Transverse colon (tissue), 4 donors: ENCODE measurements at places on chromosomes 1 and 21.

GRCh38 chr1:159751031-159751430, 29.7 kb upstream of the DUSP23 start:
- no peak for DNase-seq

DNA sequence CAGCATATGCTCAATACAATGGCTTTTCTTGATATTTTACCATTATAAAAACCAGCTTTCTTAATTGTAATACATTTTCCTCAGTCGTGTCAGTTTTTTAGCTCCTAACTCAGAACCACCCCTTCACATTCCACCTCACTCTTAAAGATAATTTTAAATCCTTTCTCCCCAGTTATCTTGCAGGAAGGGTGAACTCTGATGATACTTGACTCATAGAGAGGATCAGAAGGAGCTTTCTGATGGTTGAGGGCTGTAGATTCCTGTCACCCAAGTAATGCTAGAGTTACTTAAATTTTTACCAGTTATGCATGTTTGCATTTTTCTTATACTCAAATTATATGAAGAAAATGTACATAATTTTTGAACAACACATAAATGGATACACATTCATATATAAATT, 233.7 kb downstream of the NCAM2 start:
- no peak for DNase-seq

DNA sequence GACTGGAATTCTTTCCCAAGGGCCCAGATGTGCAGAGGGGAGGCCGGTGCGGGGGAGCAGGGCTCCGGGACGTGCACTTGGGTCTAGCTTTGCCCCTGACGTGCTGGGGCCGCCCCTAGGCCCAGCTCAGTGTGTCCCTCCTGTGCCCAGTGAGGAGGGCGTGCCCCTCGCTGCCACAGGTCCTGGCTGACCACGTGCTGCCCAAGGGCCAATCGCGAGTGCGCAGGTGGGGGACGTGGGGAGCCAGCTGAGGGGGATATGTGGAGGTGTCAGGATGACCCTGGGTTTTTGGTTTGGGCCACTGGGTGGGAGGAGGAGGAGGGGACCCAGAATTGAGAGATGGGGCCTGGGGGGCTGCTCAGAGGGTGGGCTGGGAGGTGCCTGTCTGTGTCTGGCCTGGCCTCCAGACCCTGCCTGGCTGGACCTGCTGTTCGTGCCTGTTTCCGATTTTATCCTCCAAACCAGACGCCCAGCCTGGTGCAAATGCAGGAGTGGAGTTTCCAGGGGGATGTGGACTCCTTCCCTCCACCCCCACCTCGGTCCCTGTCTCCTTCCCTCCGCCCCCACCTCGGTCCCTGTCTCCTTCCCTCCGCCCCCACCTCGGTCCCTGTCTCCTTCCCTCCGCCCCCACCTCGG, 6.1 kb upstream of the RNF223 start:
- DNase-seq = peak; percentile 67

- peak; percentile 4 for DNase-seq
Observed at GRCh38 chr1:228281631-228282328, 73.9 kb downstream of the OBSCN start.

DNA sequence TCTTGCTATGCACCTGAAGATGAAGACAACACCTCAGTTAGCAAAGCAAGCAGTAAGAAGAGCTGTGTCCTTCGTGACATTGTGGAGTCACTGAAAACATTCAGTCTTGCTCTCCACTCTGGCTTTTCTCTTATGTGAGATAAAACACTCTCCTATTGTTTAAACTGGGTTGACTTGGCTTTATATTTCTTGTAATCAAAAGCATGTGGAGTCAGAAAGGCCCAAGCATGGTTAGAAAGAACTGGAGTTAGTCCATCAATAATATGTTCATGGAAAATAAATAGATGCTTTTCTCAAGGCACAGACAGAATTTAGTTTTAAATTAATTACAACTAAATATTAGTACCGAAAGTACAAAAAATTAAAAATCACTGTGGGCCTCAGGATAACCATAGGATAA, 61.7 kb downstream of the UBE2U start:
- DNase-seq = no peak

DNA sequence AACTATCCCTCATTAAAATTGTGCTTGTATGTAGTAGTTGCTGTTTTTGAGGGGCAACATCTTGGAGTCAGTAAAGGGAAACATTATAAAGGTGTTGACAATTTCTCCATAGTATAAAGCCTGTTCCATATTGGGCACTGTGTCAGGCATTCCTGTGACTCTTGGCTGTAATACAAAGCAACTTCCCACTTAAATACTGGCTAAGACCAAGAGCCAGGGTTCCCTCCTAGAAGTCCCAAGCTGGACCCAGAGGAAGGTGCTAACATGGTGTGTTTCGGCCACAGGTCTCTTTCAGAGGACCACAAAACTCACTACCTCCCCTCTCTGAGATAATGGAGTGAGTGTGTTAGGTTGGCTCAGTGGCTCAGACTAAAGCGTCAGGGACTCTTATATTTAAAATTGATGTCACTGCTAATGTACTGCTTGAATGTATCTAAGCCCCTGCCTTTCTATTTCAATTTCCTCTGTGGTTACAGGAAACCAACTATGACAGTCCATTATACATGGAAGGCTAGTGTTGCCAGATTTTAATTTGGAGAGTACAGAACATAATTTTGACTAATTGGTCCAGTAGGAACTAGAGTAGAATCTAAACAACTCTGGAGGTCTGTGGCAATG, 74.7 kb upstream of the RGL1 start:
- DNase-seq = no peak

DNA sequence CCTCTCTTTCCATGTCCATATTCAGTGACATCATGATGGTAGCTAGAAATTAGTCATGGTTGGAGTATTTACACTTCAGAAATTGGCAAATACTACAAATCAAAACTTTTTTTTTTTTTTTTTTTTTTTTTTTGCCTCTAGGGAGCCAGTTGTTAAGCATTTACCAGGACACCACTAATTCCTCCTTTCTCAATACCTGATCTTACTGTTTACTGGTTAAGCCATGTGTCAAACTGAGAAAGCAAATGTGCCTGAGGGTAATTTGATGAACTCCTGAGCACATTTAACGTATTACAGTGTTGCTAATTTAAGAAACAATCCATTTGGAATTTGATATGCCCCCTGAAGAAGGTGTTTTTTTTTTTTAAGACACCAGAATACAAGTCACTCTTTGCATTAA, 94.4 kb downstream of the DNM3 start:
- DNase-seq = no peak

DNA sequence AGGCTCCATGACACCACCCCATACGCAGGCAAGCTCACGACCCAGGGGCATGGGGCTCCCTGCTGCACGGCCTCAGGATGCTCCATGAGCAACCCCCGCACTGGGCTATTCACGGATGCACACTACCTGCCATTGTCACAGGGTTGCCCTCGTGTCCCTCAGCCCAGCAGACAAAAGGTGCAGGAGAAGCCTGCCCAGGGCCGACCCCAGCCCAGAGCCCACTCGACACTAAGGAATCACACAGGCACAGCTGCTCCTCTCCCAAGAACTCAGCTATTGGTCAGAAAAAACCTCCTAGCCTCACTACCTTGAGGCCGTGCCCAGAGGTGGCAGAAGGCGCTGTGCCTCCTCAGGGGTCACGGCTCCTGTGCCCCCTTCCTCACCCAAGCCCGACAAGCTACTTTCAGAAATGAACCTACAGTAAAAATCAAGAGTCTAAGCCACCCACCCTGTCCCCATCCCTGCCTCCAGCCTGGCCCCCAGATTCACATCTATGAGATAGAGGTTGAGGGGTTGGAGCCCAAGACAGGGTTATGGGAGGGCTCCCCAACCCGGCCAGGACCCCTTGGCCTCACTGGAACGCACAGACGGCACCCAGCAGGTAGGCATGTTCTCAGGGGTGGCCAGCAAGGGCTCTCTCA, 6.4 kb upstream of the SPATC1L start:
- no peak for DNase-seq

- DNase-seq = no peak
Observed at GRCh38 chr1:233293556-233294446, 1.7 kb downstream of the PCNX2 start.

GRCh38 chr1:1832820-1833219, 54.5 kb upstream of the NADK start:
- DNase-seq = no peak

- DNase-seq = no peak
Observed at GRCh38 chr1:160905617-160905989, 20.6 kb upstream of the ITLN1 start.

- DNase-seq = no peak
Observed at GRCh38 chr1:14964711-14965055, 188.9 kb upstream of the TMEM51 start.

DNA sequence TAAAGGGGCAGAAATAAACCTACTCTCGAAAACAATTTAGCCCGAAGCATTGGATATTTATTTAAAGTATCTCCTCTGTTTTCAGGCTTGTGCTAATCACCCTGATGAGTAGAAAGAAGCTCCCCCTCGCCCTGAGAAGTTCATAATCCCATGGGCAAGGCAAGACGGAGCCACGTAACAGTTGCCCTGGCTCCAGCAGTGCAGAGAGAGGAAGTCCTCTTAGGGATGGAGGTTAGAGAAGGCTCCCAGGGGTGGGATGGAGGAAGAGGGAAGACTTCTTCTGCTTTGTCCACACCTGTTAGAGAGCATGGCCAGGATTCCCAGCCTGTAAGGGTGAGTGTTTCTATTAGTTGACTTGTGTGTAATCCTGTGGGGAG, 3.4 kb upstream of the GPR25 start:
- DNase-seq = no peak

- no peak for DNase-seq
Observed at GRCh38 chr1:36968730-36969129, 65.6 kb downstream of the GRIK3 start.

DNA sequence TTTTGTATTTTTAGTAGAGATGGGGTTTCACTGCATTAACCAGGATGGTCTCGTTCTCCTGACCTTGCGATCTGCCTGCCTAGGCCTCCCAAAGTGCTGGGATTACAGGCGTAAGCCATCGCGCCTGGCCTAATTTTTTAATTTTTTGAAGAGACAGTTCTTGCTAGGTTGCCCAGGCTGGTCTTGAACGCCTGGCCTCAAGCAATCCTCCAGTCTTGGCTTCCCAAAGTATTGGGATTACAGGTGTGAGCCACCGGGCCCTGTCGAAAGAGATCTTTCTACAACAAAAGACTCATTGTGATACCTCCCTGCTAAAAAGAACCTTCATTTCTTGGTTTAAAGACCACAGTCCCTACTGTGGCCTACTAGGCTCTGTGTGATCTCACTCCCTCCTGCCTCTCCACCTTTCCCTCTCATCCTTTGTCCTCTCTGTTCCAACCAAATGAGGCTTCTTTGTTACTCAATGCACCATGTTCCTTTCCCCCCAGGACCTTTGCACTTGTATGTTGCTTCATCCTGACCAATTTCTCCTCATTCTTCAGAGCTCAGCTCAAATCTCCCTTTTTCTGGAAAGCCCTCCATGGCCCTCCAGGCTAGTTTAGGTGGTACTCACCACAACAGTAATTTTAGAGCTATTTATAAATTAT, 1.5 kb upstream of the GPX7 start:
- no peak for DNase-seq

GRCh38 chr1:219744652-219745469, 132.0 kb upstream of the ZC3H11B start:
- no peak for DNase-seq

DNA sequence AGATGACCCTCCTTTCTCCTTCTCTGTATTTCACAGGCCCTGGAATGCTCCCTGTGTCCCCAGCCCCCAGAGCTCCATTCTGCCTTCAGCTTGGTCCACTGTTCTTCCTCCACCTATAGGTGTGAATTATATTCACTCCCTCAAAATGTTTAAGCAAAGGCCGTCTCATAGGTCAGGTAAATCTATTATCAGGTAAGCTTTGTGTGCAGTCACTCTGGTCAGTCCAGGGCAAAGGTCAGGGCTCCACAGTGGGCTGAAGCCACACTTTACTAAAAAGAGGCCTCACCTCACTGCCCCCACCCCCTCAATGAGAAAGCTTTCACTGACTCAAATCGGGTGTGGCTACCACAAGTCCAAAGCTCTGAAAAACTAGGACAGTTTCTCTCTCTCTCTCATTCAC, 65.9 kb downstream of the DNTTIP2 start:
- DNase-seq = no peak

GRCh38 chr1:115229016-115229415, 109.0 kb downstream of the NGF start:
- no peak for DNase-seq

- no peak for DNase-seq
Observed at GRCh38 chr21:16797966-16798365, 714.9 kb upstream of the CXADR start.
